NCI-H1105 (cell line): ENCODE measurements at places on chromosomes 13 and 19.

GRCh38 chr19:12665281-12665573 is 1.3 kb downstream of the MAN2B1 start:
- no peak for DNase-seq

DNA sequence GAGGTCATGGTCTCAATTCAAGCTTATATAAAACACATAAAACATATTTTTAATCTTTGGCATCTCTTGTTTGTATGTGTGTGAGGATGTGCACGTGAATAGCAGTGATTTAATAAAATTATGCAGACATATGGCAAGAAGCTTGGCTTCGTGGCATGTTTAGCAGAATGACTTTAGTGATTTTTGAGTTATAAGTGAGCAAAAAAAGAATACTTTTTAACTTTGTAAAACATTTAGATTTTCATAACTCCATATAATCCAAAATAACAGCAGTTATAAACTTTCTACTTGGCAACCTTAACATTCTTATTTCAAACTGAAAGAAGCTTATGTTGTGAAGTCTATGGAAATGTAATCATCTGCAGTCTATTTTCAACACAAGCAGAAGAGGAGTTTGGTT is 120.6 kb downstream of the SLITRK1 start:
- no peak for DNase-seq

DNA sequence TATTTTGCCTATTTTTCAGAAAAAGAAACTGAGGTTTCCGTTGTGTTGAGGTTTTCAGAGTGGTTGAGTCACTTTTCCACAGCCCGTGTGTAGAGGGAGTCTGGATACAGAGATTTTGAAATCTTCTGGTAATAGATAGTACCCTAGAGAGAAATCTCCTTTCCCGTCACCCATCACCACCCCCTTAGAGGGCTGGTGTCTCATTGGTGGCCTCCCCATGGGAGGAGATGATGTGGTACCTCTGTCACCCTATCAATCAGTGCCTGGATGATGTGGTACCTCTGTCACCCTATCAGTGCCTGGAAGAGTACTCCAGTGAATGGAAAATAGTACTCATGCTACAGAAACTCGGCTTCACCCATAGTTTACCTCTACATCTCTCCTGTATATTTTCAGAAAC is 42.2 kb upstream of the SERP2 start:
- no peak for DNase-seq

- no peak for DNase-seq
Observed at GRCh38 chr13:113298043-113298945, 1.3 kb downstream of the LAMP1 start.

DNA sequence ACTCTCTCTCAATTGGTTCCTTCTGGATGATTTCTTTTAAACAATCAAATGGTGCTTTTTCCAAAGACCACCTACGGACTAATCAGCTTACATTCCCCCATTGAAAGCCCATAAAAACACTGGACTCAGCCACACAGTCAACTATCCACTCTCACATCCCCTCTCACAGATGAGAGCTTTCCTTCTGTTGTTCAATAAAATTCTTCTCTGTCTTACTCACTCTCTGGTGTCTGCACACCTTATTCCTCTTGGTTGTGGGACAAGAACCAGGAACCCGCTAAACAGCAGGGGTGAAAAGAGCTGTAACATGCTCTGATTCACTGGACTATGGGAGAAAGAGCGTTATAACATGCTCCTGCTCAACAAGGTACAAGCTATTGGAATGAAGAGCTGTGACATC is 2896.2 kb downstream of the PCDH9 start:
- DNase-seq = no peak

DNA sequence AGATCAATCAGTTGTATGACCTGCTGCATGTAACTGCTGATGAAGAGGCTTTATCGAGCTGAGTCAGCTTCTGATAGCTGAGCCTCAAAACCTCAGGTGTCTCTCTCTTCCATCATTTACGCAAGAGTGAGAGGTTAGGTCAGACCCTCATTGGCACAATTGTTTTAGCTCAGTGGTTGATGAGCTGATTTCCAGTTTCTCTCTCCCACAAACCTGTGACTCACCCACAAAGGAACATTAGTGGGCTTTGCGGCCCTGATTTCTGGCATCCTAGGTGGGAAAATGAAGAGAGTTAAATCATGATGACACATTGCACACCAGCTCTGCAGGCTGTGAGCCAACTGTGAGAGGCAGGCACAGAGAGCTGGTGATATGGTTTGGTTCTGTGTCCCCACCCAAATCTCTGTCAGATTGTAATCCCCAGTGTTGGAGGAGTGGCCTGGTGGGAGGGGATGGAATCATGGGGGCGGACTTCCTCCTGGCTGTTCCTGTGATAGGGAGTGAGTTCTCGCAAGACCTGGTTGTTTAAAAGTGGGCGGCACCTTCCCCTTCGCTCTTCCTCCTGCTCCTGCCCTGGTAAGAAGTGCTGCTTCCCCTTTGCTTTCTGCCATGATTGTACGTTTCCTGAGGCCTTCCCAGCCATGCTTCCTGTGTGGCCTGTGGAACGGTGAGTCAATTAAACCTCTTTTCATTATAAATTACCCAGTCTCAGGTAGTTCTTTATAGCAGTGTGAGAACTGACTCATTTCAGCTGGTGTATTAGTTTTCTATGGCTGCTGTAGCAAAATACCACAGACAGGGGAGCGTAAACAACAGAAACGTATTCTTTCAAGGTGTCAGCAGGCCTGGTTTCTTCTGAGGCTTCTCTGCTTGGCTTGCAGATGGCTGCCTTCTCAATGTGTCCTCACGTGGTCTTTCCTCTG is 33.5 kb upstream of the TMTC4 start:
- no peak for DNase-seq

DNA sequence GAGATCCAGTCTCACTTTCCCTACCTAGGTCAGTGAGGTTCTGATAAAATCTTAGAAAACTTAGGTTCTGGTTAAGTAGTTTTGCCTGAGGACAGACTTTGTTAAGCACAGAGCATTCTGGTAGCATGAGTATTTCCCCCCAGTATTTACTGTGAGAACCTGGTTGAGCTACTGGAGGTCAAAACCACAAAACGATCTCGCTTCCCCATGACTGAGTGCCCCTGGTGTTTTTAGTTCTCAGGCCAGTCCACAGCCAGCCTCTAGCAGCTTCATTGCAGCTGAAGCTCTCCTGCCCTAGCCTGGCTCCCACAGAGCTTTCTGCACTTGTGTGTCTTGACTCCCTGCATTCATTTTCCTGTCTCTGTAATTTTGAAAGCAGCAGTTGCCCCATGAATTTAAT is 1138.2 kb downstream of the UQCRFS1 start:
- DNase-seq = no peak

GRCh38 chr19:18859676-18860301 is 28.0 kb downstream of the UPF1 start:
- DNase-seq = no peak
